ENCODE measurements at places on chromosomes 13 and 19.

GRCh38 chr19:51712461-51713081 is 11.2 kb downstream of the HAS1 start:
- DNase-seq, result no peak

DNA sequence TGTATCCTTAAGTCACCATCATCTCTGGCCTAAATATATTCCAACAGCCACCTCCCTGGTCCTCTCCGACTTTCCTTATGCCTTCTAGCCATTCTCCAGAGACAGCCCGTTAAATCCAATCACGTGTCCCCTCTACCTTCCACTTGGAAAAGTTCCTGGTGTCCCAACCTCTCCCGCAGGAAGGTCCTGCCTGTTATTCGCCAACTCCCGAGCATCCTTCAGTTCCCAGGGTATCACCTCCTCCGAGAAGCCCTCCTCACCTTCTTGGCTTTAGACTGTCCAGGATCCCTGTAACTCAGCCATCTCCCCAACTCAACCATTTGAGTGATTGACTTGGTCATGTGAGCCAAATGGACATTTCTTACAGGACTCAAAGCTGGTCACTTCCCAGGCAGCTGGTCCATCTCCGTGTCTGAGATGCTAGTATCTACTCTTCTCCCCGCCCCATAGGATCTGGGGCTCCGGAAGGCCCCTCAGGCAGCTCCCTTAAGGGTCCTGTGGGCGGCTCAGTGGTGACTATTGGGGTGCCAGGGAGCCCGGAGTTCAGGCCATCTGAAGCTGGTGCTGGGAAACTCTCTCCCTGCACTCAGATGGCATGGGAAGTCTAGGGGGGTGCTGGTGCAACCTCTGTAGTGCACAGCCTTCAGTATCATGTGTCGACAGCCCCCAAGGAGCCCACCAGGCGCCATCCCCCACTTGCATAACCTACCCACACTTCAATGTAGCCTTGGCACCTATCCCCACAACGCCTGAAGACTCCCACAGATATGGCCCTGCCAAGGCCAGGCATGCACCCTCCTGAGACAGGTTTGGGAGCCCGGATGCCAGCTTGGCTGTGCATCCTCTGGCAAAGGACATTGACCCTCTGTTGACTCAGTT is 27.9 kb upstream of the NANOS3 start:
- peak; percentile 50 for DNase-seq

GRCh38 chr13:106521095-106521799 is 14.2 kb downstream of the EFNB2 start:
- DNase-seq, result no peak

DNA sequence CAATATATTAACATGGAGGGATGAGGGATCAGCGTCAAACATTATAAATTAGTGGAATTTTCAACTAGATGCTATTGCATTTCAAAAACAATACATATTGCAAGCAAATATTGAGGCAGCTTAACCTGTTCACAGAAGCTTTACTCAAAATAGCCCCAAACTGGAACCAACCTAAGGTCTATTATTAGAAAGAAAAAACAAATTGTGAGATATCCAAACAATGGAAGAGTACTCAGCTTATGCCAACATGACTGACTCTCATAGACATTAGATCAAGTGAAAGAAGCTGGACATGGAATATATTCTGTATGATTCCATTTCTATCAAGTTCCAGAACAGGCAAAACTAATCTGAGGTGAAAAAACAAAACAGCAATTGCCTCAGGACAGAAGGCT is 27.6 kb upstream of the NEK3 start:
- DNase-seq, result no peak

GRCh38 chr13:112643759-112644459 is 45.9 kb upstream of the ATP11A start:
- no peak for DNase-seq

Data from aorta (tissue), 5 donors.